Posterior cingulate gyrus (tissue), 11 donors: ENCODE measurements at places on chromosomes 5 and 9.
A peak's percentile ranks its signal among the peaks of the same experiment; 100 is the strongest.

- no peak for DNase-seq
These were observed 69.3 kb downstream of the SNX30 start for GRCh38 chr9:112819635-112820496.

GRCh38 chr5:15260356-15261268 is 239.4 kb upstream of the FBXL7 start:
- DNase-seq, result no peak

DNA sequence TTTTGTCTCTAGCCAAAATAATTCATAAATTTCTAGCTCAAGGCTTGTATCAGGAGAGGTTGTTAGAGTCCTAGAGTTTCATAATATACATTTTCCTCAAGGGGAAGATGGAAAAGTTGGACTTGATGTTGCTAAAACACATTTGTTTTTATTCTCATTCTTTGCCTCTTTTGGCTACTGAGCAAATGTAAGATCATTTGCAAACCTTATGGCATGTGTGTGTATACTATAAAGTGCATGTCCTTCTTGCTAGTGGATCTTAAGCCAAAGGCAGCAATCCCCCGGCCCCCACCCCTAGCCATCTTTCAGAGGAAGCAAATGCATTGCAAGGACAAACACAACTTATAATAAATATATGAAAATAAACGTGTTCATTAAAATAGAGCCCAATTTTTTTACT is 43.0 kb downstream of the ADAMTSL1 start:
- no peak for DNase-seq

GRCh38 chr5:89343666-89344065 is 460.7 kb upstream of the MEF2C start:
- DNase-seq, result no peak

GRCh38 chr5:139660923-139661814 is 13.0 kb downstream of the CXXC5 start:
- peak; percentile 81 for DNase-seq

DNA sequence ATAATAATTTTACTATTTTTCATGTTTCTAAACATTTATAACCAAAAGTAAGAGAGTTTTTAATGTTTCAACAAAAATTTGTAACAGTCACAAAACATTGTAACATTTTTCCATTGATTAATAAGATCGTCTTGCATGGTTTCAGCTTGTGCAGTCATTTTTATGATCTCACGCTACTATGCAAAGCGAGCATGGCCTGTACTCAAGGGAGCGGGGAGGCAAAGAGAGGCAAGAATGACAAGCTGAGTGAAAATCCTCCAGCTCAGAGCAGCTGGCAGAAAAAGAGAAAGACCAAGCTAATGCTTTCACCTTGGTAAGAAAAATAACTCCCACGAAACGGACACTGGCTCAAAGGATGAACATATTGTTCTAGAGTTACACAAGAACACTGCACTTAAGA is 90.0 kb upstream of the SV2C start:
- DNase-seq, result no peak

DNA sequence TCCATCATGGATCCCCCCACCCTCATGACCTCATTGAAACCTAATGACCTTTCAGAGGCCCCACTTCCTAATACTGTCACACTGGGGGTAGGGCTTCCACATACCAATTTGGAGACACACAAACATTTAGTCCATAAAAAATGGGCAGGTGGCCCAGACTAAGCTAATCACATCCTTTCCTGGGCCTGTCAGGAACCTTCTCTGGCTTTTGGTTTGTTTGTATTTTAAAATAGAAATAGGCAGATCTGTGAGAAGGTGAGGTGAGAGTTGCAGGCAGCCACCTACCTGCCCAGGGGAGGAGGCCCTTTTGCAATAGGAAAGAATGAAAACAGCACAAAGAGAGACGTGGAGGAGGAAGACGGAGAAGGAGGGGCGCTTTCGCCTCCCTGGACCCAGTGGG is 90.2 kb upstream of the BOD1 start:
- DNase-seq, result no peak
